Tibial nerve (tissue), 4 donors: ENCODE measurements at places on chromosomes 2 and 18.

GRCh38 chr2:187214306-187214705 lies 233.7 kb downstream of the CALCRL start:
- H3K36me3 ChIP-seq: no peaks in the 10 kb centered on the region
- no peaks in the 10 kb centered on the region for H3K27me3 ChIP-seq
- H3K4me1 ChIP-seq: no peaks in the 10 kb centered on the region
- H3K4me3 ChIP-seq: no peak overlapping the region
- no peak for DNase-seq

- DNase-seq: peak; percentile 18
- H3K36me3 ChIP-seq: no peaks in the 10 kb centered on the region
- H3K27me3 ChIP-seq: no peaks in the 10 kb centered on the region
- peaks cover 6% of the 10 kb centered on the region for H3K4me1 ChIP-seq
- H3K4me3 ChIP-seq: no peak overlapping the region
- no peak overlapping the region for H3K27ac ChIP-seq
Measured at GRCh38 chr2:121596221-121597080, 52.8 kb downstream of the CLASP1 start.

DNA sequence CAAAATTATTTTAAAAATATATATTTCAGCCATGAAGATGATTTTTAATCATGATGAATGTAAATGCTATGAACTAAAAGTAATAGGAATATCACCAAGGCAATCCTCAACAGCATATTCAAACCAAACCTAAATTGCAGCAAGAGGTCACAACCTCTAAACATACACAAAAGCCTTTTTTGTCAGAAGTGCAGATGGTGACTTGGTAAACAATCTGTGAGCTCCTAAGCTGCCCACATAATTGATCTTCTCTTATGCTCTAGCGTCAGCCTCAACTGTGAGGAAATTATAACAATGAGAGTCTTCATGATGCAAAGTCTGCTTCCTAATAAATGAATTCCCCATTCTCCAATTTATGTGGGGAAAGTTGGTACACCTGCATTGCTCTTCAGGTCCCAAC lies 113.2 kb downstream of the TSN start:
- H3K4me3 ChIP-seq: no peak overlapping the region
- no peaks in the 10 kb centered on the region for H3K27me3 ChIP-seq
- no peak for DNase-seq
- H3K4me1 ChIP-seq: peaks cover 5% of the 10 kb centered on the region
- no peaks in the 10 kb centered on the region for H3K36me3 ChIP-seq

GRCh38 chr2:176130147-176130956 lies 847 bp downstream of the HOXD8 start:
- DNase-seq: no peak
- no peaks in the 10 kb centered on the region for H3K36me3 ChIP-seq
- H3K27ac ChIP-seq: peak overlapping the region; percentile 89
- peak overlapping the region; percentile 22 for H3K4me3 ChIP-seq

DNA sequence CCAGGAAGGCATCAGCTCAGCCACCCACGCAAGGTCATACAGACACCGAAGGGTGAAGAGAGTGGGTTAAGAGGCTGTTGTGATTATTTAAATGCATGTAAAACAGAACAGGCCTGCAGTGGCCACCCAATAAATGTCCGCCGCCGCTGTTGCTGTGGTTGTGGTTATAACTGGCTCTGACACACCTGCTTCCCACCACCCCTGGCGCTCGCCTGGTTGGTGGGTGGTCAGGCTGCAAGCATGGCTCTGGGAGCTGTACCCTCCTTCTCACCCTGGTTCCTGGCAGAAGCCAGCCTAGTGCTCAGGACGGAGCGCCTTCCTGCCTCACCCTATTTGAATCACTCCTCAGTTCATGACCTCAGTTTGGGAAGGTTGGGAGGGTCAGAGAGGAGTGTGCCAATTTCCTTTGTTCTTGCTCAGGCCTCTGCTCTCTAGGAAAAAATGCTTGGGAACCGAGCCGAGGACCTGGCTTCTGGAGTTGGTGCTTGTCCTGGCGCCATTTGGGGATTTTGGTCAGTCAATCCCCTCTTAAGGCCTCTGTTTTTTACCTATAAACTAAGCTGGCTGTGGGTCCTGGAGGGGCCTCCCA lies 5.3 kb upstream of the CRYBA2 start:
- no peak for DNase-seq
- peaks cover 19% of the 10 kb centered on the region for H3K4me1 ChIP-seq
- H3K36me3 ChIP-seq: no peaks in the 10 kb centered on the region
- no peak overlapping the region for H3K27ac ChIP-seq
- H3K4me3 ChIP-seq: no peak overlapping the region
